ENCODE measurements at places on chromosomes 16 and 17.
A peak's percentile ranks its signal among the peaks of the same experiment; 100 is the strongest.

- no peak for DNase-seq
These were observed 122.0 kb downstream of the BANP start for GRCh38 chr16:88073201-88073721.

GRCh38 chr16:55102531-55102930 lies 171.9 kb downstream of the IRX5 start:
- DNase-seq: no peak

GRCh38 chr16:62965831-62966230 lies 929.6 kb upstream of the CDH8 start:
- DNase-seq: no peak

DNA sequence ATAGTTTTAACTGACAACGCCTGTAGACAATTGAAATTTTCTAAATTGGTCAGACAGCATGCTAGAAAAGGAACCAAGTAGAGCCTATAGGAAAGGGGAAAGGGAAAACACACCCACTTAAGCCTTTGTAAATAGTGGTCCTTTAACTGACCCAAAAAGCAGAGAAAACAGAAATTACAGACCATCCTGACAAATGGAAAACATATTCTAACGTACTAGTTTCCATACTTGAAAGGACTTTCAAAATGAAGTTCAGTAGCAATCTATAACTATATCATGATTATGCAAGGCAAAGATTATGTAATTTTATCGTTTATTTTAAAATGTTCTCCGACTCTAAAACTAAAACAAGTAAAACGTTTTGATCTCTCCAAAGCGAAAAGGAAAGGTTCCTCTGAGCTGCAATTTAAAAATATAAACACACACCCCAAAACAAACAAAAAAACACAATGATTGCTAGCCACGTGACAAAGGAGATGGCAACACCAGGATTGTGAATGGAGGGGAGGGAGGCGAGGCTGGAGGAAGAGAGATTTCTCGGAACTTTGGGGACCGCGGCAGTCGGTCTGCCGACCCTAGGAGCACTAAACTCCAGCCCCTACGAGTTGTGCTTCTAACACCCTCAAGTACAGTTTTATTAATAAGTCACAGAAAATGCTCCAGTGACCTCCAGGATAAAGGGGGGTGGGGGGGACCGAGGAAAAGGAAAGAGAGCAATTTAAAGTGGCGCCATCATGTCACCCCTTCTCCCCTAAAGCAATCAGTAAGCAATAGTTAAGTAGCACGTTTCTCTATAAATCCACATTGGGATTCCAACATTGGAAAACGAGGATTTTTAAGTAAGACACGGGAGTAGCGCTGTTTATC lies 1.7 kb downstream of the KANSL1 start:
- peak; percentile 90 for DNase-seq

All from muscle of back (tissue), 13 donors.